ENCODE measurements at places on chromosomes 1 and 21.

DNA sequence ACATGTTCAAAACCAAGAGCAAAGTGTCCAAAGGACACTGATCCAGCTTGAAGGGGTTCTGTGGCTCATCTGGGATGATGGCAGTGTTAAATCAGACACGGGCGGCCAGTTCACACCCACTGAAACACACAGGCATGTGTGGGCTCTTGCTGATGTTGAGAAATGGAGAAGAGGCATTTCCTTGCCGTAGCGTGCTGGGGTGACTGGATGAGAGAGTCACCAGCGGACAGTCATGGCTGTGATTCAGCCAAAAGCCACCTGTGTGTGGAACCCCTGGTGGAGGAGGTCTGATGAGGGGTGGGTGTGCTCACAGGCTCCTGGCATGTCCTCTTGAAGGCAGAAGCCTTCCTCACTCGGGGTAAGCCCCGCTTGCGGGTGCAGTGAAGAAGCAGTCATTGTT is 7.2 kb downstream of the C1orf35 start:
- no peak for DNase-seq

- no peak for DNase-seq
These were observed 273.6 kb upstream of the LRRC7 start for GRCh38 chr1:69294171-69294570.

DNA sequence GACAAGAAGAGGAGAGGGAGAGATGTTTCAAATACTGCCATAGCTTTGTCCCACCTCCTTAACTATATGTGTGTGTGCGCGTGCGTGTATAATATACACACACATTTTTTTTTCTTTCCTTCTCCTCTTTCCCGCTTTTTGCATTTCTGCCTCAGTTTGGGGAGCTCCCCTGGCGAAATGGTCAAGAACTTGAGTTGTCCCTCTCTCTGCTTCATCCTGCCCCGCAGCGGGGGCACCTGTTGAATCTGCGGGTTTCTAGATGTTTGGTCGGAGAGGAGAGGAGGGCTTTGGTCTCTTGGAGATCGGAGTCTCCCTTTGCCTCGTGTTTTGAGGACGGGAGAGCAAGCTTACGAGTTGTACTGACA is 504 bp downstream of the SCCPDH start:
- no peak for DNase-seq

- no peak for DNase-seq
These were observed 3.7 kb downstream of the SLC19A1 start for GRCh38 chr21:45538381-45539045.

DNA sequence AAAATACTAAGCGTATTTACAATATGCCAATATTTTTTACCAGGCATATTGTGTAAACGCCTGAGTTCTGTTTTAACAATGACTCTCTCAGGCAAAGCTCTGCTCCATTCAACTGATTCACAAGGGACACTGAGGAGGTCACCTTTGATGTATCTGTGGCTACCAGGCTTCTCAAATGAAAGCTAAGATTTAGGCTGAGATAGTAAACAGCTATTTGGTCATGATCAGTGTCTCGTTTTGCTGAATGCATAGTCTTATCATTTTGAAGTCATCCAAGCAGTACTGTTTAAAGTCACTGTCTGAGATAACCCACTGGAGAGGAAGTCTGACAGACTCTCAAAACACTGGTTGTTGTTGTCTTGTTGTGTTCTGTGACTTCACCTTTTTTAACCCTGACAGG is 13.7 kb upstream of the PLPPR5 start:
- no peak for DNase-seq

DNA sequence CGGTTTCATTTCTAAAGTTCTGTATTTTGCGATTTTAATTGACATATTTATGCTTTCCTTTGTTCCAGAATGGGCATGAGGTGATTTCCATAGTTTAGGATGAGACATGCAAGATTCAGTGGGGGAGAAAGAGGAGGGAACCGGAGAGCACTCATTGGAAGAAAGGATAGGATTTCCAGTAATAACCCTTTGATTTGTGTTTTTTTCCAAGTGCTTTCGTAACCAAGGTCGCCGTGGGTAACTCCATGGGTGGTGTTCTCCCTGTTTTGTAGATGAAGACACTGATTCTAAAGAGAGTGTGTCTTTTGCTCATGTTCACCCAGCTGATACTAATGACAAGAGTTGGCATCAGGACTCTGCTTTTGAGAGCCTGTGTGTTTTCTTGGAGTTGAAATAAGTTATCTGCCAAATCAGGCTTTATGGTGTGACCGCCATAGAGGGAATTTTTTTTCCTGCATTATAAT is 170.1 kb downstream of the DHRS3 start:
- DNase-seq, result no peak

DNA sequence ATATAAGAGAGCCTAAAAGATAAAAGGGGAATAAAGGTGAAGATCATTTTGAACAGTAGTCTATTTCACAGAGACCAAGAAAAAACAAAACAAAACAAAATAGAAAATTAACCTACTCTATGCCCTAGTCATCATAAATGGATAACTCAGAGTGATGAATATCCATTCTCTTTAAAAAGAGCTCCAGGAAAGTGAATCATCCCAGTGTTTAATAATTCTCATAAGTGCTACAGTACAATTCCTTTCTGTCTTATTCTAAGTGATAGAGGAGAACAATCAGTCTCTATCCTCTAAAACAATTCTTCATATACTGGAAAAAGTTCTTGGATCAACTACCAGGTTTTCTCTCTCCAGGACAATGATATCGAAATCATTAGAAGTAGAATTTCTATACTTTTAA is 45.8 kb downstream of the GDAP2 start:
- DNase-seq, result no peak

All from T-helper 1 cell (primary cell).